ENCODE measurements at places on chromosomes 6 and 20.

GRCh38 chr6:159416891-159417560 is 247.8 kb downstream of the FNDC1 start:
- no peak for DNase-seq

DNA sequence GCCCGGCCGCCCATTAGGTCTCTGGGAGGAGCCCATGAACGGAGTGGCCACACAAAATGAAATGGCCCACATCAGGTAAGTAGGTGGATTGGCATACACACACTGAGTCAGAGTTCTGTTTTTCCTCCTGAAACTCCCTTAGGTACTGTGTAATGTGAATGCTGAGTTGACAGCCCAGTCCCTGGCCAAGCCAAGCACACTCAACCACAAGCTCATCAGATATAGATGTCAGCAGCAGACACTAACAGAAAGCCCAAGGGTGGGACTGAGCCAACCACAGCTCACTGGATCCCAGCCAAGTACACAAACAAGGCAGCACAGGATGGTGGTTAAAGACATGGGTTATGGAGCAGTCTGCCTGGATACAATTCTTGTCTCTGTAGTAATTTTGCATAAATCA is 403.4 kb downstream of the GJA1 start:
- peak; percentile 3 for DNase-seq

DNA sequence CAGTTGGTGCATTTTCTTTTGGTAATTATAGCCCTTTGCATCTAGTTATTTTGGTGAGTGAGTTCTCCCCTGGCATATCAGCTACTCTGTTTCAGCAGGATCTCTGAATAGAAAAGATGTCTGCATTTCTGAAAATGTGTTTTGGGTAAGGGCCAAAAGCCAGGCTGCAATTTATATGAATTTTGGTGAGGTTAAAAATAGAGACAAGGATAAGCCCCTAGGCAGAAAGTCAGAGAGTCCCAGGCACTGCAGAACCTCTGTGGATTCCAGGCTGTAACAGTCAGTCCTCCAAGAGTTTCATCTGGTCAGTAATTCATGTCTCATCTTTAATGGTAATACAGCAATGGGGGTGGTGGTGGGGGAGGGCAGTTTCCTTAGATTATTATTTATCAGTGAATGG is 53.0 kb downstream of the HDGFL1 start:
- DNase-seq, result no peak

DNA sequence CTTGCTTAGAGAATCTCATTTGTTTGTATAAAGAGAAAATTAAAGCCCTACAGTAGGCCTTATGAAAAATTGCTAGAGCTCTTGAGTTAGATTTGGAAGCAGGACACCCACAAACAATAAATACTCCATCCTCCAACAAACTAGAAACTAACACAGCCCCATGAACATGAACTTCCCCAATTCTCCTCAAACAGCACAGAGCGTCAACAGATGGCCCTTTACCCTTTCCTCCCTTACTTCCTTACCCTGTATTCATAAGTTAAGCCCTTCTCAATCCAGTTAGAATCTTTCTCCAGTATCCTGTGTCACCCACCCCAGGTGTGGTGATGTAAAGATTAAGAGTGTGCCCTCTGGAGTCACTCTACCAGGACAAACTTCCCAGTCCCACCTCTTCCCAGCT is 113.7 kb downstream of the UNC5CL start:
- DNase-seq, result no peak

DNA sequence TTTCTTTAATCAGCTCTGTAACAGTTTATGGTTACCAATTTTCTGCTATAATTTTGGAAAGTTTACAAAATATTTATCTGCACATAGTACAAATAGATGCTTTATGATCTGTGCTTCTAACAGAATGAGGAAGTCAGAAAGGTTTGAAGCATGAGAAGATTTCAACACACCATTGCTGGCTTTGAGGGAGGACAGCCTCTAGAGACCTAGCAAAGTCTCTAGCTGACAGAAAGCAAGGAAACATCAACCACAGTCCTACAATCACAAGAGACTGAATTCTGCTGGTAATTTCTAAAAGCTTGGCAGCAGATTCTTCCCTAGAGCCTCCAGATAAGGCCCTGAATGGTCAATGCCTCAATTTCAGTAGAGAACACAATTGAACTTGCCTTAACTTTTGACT is 750.8 kb upstream of the SLC35B3 start:
- DNase-seq, result no peak

DNA sequence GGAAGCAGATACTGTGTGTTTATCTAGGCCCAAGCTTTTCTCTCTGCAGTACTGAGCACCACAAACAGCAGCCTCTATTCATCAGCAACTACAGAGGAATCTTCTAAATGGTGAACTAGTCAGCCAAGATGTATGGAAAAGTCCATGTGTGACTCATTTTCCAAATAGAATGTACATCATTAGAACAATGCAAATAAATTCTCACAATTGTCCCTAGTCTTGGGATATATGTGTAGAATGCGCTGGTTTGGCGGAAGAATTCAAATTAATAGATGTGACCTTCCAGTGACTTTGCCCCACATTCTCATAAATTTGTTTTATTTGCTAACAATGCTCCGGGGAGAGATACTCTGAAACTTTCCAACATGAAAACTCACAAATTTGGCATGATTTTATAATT is 436.2 kb downstream of the CBLN4 start:
- no peak for DNase-seq

DNA sequence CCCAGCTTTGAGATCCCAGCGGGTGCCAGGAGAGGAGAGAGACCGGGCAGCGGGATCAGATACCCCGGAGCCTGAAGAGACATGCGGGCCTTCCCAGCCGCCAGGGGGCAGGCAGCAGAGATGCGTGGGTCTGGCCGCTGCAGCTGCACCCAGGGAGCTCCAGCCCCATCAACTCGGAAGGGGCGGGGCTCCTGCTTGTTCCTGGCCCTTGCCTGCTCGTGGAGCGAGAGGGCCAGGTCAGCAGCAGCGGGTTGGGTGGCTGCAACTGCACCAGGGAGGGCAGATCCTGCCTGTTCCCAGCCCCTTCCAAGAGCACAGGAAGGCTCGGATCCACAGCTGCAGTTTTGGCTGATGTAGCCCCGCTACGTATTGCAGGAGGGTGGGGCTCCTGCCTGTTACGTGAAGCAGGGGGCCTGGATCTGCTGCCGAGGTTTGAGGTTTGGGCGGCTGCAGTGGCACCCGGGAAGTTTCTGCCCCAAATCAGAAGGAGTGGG is 532.8 kb downstream of the RFPL4B start:
- DNase-seq, result peak; percentile 89

- DNase-seq, result no peak
Observed at GRCh38 chr20:58137651-58138265, 90.7 kb downstream of the ANKRD60 start.

DNA sequence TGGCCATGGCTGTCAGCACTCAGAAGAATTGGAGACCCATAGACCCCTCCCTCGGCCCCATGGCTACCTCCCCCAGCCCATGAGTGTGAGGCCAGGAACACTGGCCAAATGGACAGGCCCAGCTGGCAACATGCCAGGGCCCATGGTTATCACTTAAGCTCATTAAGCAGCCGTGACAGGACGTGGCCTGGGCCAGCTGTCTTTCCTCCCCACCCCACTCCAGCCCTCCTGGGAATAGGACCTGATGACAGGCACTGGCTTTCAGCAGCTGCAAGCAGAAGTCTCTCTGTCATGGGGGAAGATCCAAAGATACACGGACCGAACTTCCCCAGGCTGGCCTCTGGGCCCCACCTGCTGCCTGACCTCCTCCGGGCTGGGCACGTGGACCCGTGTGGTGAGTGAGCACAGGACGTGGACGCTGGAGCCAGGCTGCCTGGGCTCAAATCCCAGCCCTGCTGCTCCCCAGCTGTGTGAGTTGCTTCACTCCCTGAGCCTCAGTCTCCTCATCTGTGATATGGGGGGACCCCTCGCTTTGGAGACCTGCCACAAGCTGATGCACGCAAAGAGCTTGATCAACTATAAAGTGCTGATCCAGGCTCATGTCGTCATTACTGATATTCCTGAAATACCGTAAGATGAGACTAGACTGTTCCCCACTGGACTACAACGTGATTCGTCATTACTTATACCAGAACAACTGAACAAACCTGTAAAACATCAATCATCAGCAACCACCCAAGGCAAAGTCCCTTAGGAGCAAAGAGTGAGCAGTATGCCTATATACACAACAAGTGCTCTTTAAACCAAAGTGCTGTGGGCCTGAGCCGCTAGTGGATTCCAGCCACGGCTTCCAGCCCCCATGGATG is 22.0 kb upstream of the VSTM2L start:
- DNase-seq, result no peak

GRCh38 chr20:289693-290083 is 862 bp downstream of the C20orf96 start:
- no peak for DNase-seq

DNA sequence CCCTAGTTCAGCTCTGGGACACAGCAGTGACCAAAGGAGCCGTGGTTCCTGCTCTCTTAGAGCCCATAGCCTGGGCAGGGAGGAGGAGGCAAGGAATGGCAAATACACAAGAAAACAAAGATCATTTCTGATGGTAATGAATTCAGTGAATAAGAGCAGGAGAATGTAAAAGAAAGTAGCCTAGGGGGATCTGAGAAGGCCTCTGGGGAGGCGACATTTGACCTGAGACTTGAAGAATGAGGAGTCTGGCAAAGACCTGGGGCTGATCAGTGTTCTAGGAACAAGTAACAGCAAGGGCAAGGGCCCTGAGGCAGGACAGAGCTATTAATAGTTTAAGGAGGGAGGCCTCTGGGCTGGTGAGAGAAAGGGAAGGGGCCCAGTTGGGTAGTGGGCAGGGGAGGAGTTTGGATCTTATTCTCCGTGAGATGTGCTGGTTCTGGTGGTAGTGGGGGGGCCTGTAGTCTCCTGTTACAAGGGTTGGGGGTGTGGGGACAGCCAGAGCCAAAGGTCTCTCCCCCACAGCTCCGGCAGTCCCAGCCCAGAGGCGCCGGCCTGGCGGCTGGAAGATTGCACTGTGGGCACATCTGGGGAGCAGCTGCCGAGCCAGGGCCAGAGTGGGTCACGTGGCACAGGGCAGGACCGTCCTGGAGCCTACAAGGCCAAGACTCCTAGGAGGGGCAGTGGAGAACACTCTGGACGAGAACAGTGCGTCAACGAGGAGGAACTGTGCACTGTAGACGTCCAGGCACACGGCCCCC is 9.3 kb upstream of the ID1 start:
- no peak for DNase-seq

DNA sequence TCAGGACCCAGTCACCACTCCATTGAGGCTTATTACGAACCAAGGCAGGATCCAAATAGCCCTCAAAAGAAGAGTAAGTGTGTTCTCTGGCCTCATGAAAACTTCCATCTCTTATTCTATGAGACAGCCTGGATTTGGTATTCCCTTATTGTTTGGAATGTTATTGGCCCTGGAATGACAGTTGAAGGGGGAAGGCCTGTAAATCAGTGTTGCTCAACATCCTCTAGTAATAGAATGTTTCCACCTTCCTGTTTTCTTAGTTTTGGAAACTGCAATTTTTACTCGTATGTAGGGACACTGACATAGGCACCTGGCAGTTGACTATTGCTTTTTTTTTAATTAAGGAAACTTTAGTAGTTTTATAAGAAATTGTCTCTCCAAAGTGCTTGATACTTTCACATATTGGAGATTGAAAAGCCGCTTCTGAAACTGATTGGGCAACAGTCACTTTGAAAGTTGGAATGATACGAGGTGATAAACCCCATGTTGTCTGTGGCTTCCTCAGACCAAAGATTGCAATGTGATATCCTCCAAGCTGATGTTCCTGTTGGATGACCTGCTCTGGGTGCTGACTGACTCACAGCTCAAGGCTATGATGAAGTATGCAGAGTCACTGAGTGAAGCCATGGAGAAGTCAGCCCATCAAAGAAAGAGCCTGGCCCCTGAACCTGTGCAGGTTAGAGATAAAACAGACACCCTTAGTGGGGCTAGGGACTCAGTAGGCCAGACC is 43.1 kb downstream of the BLTP3A start:
- DNase-seq, result no peak

DNA sequence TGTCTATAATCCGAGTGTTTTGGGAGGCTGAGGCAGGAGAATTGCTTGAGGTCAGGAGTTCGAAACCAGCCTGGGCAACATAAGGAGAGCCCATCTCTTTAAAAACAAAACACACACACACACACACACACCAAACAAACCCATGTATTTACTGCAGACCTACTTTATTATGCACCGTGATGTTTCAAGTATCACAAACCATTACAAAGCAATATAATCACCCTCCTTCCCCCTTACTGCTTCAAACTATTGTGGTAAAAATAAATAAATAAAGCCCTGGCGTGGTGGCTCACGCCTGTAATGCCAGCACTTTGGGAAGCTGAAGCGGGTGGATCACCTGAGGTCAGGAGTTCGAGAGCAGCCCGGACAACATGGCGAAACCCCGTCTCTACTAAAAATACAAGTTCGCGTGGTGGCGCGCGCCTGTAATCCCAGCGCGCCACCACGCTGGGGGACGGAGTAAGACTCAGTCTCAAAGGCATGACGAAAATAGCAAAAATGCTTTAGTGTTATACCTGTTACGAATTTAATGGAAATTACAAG is 1.5 kb downstream of the TBCC start:
- no peak for DNase-seq

GRCh38 chr20:63155266-63156165 is 60.4 kb downstream of the YTHDF1 start:
- no peak for DNase-seq

- DNase-seq, result no peak
Observed at GRCh38 chr6:7235712-7236305, 77.2 kb downstream of the SSR1 start.

- no peak for DNase-seq
Observed at GRCh38 chr6:108423982-108424705, 129.3 kb downstream of the AFG1L start.

DNA sequence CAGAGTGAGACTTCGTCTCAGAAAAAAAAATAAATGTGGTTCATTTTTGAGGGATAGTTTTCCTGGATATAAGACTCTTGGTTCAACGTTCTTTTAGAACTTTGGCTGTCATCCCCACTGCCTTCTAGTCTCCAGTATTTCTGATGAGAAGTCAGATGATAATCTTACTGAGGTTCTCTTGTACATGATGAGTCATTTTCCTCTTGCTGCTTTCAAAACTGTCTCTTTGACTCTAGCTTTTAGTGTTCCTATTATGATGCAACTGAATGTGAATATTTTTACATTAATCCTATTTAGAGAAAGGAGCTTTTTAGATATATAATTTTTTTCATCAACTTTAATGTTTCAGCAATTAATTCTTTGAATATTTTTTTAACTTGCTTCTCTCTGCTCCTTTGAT is 46.0 kb upstream of the OR14J1 start:
- DNase-seq, result no peak

DNA sequence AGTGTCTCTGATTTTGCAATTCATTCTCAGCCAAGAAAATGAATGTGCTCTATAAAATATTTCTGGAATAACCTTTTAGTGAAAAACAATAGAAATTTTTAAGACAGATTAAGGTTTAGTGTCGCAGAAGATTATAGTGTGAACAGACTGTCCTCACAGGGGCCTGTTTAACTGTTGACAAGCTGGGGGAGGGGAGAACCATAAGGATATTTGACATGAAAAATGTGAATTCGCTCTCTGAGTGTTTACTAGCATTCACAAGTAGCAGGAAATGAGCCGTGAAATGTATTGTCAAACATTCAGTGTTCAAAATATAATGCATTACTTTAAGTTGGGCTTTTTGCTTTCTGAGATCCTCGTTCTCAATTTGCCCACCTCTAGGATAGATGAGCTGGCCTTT is 134.8 kb upstream of the TSHZ2 start:
- no peak for DNase-seq

- no peak for DNase-seq
Observed at GRCh38 chr6:159754959-159755914, 6.6 kb upstream of the ACAT2 start.

Measured in GM12865 (cell line).